Activated CD4-positive, alpha-beta T cell treated with anti-CD3 and anti-CD28 coated beads, Interleukin-2, amount 50 U/mL, for 24 hours (primary cell): ENCODE measurements at places on chromosomes 3 and 15.

DNA sequence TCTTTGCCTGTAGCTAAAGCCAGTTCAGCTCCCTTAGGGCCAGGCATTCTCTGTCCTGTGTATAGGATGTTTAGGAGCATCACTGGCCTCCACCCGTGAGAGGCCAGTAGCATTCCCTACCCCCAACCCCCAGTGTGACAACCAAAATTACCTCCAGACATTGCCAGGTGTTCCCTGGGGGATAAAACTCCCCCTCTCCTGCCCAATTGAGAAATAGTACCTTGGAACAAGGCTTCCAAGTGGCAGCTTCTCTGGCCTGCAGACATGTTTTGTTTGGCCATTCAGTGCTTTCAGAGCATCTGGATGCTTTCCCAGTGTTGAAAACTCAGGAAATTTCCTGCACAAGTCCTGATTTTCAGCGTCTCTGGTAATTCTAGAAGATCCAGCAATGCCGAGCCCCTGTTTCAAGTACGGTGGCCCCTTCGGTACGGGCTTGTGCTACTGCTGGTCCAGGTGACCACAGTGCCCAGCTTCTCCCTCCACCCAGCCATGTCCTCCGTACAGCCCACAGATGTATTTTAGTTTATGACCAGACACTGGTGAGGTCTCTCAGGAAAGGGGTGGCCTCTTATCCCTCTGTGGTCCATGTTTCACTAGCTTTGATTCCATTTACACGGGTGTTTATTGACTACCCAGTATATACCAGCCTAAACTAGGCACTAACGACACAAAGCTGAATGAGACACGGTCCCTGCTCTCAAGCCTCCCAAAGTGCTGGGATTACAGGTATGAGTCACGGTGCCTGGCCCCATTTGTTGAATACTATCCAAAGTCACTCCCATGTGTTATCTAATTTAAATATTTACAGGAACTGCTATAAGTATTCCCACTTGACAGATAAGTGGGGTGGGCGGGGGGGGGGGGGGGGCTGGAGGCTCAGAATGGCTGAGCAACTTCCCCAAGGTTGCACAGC lies 125.4 kb upstream of the RAD18 start:
- DNase-seq: no peak

DNA sequence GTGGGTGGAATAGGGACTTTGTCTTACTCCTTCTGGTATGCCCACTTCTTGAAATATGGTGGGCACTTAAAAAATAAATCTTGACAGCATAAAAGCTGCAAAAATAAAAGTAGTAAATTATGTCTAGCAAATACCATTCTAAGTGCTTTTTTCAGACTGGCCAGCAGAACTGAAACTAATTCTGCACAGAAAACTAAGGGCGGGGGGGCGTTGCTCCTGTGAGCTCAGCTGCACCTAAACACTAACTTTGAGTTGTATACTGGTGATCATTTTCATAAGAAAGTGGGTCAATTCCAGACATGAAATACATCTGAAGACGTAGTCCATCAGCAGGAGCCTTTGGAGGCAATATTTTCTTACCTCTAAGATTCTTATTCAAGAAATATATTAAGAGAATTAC lies 114.8 kb downstream of the WDR76 start:
- DNase-seq: no peak

- no peak for DNase-seq
These were observed 21.8 kb downstream of the NIPA1 start for GRCh38 chr15:22808240-22808639.

DNA sequence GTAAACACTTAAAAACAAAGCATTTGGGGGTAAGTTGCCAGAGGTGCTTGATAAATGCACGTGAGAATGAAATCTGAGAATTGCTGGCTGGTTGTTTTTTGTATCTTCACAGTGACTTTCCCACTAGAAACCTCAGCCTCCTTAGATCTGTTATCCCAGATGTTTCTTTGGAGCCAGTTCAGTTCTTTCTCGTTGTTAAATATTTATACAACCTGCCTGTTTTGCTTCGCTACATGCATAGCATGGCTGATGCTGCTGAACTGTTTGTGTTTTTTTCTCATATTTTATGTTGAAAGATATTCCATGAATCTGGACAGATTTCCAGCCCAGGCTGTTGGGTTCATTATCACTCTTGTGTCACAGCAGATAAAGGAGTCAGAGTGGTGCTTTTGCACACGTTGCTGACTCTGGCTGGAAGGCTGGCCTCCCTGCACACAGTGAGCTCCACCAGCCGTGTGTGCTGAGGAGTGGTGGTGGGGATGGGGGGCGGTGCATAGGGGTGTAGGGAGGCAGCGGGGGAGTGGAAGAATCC lies 80.2 kb downstream of the ARNT2 start:
- DNase-seq: no peak
